Stimulated activated CD8-positive, alpha-beta memory T cell treated with anti-CD3 and anti-CD28 coated beads, Interleukin-7, amount 100 ng/mL, for 4 hours (primary cell): ENCODE measurements at places on chromosomes 12 and 14.
A peak's percentile ranks its signal among the peaks of the same experiment; 100 is the strongest.

DNA sequence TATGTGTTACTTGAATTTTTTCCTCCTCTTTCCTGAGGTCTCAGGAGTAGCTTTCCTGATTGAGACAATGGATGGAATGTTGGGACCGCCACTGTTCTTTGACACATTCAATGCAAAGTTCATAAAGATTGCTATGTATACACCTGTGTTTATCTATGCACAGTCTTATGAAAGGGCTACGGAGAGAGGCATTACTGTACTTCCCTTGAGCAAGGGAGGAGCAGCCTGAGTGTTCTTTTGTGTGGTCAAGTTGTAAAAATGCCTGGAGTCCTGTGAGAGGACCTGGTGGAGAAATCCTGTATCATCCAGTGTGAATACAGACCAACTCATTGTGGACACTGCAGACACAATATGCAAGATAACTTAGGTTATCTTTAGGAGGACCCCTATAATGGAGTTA, 1.2 kb downstream of the SRGAP1 start:
- no peak for DNase-seq

DNA sequence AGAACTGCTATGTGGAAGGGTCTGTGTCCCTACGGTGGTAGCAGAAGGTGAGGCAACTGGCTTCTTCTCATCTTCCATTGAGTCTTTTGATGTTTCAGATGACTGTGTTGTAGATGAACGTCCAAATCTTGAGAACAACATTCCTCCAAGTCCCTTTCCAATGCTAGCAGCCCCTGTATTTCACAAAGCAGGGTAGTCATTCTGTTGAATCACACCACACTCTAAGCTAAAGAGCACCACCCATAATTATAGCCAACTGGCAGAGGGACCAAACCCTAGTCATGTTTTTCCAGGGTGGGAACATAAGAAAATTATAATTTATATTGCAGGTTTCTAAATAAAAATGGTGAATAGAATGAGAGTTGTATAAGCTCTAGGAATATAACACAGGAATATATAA, 98.7 kb downstream of the DDHD1 start:
- no peak for DNase-seq

DNA sequence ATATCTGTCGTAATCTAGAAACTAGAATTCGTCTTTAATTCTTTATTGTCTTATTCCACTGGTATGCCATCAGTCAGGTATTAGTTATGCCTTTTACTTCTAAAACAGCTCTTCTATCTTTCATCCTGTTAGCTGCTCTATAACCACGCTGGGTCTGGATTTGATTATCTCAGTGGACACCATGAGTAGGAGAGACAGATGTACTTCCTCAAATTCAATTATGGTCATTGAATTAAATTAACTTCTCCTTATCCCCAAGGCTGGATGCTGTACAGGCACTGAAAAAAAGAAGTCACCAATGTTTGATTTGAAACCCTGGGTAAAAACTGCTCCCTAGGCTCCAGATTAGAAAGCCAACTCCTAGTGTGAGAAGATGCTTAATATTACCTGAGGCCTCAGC, 107.3 kb downstream of the PIK3C2G start:
- no peak for DNase-seq

GRCh38 chr12:112759786-112760185, 31.8 kb upstream of the RPH3A start:
- no peak for DNase-seq

DNA sequence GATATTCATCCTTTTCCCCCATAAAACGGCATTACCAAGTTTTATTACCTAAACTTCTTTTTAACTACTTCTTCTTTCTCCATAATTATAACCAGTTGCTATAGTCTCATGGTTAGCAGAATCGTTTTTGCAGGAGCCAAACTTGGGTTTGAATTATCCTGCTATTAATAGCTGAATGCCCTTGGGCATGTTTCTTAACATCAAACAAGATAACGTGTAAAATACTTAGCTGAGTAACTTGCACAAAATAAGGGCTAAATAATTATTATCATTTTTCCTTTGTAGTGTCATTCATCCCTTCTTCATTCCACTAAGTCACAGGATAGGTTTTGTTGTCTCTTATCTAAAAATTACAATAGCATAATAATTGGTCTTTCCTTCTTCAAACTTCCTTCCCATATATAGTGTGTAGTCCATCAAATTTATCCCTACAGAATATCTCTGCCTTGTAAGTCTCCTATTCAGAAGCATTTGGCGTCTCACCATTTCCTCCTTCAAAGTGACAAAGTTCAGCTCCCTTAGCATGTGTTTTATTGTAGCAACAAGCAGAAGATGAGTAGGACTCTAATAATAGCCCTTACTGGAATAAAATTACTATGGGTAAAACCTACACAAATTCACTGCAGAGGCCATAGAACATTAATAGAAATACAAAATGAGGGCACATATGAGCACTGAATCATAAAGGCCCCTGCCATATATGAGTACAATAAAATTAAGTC, 63.8 kb downstream of the FAR2 start:
- DNase-seq = no peak

- no peak for DNase-seq
Observed at GRCh38 chr12:79661629-79662028, 29.1 kb downstream of the PAWR start.

DNA sequence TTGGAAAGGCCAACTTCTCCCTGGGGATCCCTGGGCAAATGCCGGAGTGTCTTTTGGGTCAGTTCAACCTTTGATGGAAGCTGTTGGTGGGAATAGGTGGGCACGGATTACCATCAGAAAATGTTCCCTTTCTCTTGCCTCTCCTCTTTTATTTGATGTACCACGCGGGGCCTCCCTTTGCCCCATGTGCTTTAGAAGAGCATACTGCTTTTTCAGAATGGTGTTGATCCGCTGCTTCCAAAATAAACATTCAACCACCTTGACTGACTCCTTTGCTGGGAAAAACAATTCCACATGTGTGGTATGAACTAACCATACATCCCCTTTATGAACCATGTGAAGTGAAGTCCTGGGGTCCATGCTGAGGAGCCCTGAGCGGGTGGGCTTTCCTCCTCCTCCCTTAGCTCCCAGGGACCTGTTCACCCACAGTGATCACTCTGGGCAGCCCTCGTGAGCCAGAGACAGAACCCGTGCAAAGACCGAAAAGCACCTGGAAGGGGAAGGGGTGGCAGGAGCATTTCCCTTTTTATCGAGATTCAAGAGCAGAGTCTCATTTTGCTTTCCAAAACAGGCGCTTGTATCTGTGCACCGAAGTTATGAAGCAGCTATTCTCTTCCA, 44.2 kb upstream of the PRMT8 start:
- no peak for DNase-seq

- DNase-seq = no peak
Observed at GRCh38 chr12:46404225-46404631, 31.7 kb upstream of the SLC38A2 start.

DNA sequence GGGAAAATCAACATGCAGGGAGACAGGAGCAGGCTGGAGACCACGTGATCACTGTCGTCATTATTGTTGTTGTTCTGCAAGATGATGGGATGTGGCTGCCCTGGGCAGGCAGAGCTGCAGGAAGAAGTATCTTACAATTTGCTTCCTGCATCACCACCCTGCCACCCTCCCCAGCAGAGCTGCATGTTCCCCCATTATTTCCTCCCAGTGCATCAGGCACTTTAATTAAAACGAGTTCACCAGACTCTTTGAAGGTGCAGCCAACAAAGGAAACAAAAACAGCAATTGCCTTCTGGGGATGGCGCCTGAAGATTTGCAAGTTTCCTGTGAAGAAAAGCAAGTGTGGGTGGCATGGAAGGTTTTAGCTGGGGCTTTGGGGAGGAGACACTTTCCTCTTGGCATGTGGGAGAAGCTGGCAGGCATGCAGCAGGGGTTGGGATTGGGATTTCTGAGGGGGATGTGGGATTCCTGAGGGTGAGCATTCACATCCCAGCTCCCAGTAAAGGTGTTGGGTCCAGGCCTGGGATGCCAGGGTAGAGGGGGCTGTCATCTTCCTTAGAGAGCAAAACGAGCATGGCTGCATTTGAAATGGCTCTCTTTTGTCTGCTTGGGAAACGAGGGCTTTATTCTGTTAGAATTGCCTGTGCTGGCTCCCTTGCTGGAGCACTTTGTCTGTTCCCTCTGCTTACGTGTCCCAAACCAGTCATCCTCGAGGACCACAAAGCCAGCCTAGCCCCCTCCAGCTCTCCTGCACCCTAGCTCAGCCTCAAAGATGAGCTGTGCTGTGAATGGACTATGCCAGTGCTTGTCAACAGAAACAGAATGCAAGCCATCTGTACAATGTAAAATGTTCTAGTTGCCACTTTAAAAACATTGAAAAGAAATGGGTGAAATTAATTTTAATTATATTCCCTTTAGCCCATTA, 11.5 kb upstream of the C14orf132 start:
- no peak for DNase-seq

DNA sequence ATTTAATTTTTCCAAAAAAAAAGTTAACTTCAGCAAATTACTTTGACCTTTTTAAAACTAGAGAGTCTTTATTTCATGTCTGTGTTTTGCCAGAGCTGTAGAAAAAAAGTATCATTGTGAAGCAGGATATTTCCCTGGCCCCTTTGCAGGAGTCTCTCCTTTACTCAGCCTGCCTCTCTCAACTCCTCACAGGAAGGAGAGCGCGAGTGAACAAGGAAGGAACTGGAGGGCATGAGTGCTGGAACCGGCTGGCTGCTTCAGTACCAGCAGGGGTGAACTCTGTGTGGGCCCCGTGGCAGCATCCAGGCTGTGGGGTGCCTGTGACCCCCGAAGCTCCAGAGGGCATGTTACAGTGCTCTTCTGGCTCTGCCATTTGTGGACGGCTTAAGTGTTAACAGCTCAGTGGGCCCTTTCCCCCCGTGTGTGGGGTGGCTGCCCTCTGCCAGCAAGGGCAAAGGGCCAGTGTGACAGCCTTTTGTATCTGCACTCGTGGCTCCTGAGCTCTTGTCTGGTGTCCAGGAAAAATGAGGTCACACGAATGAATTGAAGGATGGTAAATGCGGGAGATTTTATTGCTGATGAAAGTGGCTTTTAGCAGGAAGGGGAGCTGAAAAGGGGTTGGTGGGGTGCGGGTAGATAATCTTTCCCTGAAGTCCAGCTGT, 76.6 kb upstream of the KCNH3 start:
- no peak for DNase-seq

- DNase-seq = peak; percentile 8
Observed at GRCh38 chr14:104685216-104685997, 4.0 kb upstream of the INF2 start.

DNA sequence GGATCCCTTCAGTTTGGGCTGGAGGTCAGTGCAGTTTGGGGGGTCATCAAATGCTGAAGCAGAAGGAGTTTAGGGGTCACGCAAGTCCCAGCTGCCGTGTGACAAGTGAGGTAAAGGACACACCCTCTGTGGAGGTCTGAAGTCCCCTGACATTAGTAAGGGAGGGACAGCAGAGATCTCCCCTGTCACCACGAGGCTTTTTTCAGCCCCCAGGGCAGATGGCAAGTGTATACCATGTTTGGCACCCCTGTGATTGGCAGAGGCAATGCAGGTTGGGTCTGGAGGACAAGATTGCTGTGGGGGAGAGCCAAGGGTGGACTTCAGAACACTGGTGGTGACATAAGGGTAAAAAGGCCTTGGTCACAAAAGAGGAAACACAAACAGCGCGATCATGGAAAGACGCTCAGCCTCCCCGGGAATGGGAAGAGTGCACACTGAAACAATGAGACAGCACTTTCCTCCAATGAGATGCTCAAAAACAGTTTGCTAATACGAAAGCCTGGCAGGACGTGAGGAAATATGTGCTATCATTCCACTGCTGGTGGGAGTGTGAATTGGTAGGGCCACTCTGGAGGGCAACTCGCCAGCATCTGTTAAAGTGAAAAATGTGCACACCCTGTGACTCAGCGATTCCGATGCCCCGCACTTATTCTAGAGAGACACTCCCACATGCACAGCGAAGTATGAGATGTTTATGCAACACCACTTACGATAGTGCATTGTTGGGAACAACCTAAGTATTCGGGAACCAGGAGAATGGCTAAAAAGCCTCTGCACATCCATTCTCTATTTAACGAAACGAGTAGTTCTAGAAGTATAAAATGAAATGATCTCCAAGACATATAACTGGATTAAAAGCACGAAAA, 14.4 kb upstream of the CD27 start:
- peak; percentile 54 for DNase-seq

DNA sequence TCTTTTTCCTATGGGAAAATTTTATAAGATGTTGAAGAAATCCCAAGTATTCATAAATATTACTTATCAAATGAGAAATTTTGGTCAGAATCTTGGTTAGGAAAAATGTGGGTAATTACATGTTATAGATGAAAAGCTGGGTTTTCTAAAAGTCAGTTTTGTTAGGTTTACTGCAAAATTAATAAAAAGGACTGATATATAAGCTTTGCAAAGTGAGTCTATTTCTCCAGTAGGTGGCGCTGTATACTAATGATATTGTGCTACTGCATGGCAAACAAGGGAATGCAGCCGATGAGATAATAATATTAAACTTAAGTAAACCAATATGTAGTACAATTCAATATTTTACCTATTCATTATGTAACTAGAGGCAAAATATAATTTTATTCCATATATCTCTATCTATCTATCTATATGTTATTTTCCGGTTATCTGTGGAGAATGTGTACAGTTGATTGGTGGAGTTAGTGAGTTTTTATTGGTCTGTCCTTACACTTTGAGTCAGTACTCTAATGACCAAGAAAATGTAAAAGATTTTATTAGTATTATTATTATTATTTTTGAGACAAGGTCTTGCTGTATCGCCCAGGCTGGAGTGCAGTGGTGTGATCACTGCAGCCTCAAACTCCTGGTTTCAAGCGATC, 32.9 kb downstream of the MIPOL1 start:
- DNase-seq = no peak

GRCh38 chr12:46299851-46300250, 31.0 kb upstream of the SLC38A1 start:
- DNase-seq = no peak

DNA sequence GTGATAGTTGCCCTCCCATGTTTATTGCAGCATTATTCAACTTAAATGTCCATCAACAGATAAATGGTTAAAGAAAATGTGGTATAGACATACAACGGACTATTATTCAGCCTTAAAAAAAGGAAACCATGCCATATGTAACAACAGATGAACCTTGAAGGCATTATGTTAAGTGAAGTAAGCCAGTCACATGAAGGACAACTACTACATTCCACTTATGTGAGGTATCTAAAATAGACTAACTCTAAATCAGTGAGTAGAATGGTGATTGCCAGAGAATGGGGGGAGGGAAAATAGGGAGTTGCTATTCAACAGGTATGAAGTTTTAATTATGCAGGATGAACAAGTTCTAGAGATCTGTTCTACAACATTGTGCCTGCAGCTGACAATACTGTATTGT, 10.1 kb downstream of the PCNX4 start:
- no peak for DNase-seq

GRCh38 chr12:122834104-122834920, 945 bp upstream of the HIP1R start:
- DNase-seq = no peak

GRCh38 chr14:44369401-44370123, 137.5 kb downstream of the FSCB start:
- DNase-seq = no peak

GRCh38 chr14:91323671-91324605, 79.4 kb upstream of the GPR68 start:
- DNase-seq = peak; percentile 87

- no peak for DNase-seq
Observed at GRCh38 chr14:101072945-101073597, 169.5 kb upstream of the RTL1 start.
